Fibroblast of skin of abdomen (primary cell): ENCODE measurements at places on chromosomes 7 and 10.

DNA sequence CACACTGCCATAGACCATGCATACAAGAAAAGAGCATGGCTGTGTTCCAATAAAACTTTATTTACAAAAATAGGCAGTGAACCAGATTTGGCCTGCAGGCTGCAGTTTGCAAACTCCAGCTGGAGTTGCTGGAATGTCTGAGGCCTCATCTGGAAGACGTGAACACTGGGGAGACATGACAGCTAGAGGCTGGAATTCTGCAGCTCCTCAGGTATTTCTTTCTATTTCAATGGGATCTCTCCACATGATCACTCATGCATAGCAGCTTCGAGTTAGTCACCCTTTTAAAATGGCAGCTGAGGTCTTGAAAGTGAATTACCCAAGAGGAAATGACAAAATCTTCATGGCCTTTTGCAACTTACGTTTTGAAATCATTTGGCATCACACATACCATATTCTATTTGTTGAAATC lies 52.6 kb upstream of the BET1 start:
- peak; percentile 94 for DNase-seq

GRCh38 chr10:6885284-6885683 lies 305.2 kb upstream of the PRKCQ start:
- DNase-seq: no peak

DNA sequence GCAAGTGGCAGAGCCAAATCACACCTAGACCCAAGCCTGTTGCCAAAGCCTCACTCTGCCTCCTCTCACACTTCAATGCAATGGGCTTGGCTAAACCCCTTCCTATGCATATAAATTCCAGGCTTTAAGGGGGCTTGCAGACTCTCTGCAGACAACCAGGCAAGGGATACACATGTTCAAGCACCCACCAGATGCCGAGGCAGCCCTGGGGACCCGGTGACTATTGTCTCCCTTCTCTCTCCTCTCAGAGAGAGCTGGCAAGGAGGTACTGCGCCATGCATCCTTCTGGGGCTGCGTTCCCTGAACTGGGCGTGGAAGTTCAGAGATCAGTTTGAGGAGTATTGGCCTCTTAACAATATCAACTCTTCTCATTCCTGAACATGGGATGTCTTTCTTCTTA lies 131.2 kb downstream of the ARHGAP22 start:
- DNase-seq: no peak

DNA sequence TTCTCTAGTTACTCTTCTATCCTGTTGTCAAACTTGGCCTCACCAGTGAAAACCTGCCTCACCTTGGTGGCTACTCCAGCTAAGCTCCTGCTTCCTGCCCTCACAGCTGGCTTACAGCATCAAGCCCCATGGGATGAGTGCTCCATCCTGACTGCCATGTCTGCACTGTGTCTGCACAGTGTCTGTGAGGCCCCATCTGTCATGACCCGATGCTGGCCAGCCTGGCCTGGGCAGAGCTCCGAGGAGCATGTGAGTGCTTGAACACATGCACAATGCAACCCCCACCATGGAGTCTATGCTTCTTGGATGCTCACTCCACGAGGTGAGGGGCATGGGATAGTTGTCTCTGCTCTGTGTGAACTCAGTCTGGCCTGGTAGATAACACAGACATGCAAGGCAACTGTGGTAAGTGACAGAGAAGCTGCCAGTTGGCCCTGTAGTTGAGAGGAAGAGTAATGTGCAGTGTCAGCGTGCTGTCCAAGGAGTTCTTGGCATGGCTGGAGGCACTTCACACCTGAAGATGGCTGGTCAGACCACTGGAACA lies 207.1 kb upstream of the ZNF32 start:
- no peak for DNase-seq

DNA sequence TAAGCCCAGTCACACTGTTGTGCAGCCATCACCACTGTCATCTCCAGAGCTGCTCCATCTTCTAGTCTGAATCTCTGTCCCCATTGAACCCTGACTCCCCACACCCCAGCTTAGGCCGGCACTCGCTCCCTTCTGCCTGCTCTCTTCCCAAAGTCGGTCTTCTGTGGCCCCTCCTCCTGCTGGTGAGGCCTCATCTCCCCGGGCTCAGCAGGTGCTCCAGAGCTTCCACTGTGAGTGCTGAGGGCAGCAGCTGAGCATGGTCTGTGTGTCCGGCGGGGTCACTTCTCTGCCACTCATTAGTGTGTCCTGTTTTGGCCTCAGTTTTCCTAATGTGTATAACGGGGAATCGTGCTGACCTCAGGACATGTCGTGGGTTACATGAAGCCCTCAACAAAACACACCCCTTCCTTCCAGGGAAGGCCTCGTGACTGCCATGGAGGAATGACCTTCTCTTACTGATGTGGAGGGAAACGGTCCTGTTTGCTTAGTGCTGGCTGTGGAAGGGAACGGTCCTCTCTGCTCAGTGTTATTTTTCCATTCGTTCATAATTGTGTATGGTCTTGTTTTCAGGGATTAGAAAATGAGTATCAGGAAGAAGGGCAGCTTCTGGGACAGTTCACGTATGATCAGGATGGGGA lies 4.3 kb upstream of the GET4 start:
- no peak for DNase-seq

DNA sequence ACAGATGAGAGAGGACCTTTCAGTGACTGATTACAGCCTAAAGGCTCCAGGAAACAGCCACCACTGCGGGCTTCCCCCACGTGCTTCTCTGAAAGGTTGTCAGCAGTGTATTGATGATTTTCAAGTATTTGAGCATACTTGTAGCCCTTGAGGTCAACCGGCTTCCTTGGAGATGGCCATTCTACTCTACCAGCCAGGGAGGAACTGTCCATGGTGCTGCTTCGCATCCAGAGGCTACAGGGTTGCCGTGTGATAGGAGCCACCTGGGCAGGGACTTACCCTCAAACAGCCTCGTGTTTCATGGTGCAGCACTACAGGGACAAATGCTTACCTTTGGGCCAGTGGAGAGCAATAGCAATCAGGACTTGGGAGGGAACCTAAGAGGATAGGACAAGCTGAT lies 179.5 kb downstream of the DPP6 start:
- no peak for DNase-seq

- DNase-seq: peak; percentile 14
These were observed 5.9 kb upstream of the ANKRD7 start for GRCh38 chr7:118218413-118219156.

DNA sequence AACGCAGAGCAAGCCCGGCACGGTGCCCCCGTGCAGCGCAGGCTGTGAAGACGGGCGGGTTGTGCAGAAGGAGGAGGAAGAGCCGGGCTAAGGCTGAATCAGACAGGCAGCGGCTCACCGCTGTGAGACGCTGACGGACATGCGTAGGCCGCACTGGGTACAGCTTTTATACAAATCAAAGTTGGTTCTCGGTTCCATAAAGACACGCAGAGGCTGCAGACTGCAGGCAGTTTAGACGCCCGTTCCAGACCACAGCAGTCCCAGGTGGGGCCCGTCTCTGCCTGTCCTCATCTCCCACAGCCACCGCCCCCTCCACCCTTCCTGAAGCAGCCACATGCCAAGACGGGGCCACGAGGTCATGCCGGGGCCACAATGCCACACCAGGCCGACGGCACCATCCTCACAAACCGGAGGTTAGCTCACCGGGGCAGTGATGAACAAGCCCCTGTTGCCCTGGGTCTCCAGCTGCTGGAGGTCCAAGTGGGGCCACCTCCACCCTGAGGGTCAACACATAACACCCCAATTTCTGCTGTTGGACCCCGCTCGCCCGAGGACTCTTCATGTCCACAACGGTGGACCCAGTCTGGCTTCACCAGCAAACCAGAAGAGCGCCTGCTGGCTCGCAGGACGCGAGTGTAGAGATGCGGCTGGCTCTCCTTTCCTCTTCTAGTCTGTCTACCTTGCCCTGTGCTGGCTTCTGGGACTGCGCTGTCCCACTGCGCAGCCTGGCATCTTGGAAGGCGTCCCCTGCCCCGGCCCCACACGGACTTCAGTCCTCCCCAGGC lies 227.2 kb downstream of the ELFN1 start:
- no peak for DNase-seq

DNA sequence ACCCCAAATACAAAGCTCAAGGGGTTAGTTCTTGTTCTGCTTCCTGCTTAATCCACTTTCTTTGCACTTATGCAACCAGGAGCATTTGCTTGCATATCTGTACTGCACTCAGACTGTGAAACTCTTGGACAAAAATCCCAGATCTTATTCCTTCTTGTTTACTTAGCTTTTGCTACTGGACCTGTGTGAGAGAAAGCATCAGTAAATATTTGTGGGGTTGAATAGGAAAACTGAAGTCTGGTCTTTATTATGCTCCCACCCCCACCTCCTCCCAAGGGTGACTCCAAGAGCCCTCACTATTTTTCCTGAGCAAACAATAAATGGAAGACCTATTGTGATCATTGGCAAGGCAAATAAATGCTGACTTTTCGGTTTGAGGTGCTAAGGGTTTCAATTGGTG lies 57.1 kb upstream of the VSTM2A start:
- DNase-seq: no peak

GRCh38 chr7:43163885-43164284 lies 51.4 kb downstream of the HECW1 start:
- DNase-seq: no peak

- no peak for DNase-seq
These were observed 349.9 kb upstream of the NFE2L3 start for GRCh38 chr7:25802057-25802456.

GRCh38 chr10:57507788-57508187 lies 759.9 kb downstream of the IPMK start:
- no peak for DNase-seq

DNA sequence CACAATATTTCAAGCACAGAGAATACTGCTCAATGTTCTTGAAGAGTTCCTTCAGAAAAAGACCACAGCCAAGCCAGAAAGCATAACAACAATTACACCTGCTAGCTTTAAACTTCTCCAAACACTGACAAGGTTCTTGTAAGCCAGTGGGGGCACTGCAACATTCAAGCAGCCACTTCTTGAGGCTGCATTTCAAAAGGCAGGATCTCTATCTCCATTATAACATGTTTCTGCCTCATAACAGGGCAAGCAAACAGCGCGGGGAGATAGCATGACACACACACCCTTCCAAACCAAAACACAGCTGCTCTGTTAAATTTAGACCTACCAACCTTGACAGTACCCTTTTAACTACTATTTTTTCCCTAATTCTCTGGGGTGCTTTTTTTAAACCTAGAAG lies 30.8 kb downstream of the CHCHD3 start:
- no peak for DNase-seq

DNA sequence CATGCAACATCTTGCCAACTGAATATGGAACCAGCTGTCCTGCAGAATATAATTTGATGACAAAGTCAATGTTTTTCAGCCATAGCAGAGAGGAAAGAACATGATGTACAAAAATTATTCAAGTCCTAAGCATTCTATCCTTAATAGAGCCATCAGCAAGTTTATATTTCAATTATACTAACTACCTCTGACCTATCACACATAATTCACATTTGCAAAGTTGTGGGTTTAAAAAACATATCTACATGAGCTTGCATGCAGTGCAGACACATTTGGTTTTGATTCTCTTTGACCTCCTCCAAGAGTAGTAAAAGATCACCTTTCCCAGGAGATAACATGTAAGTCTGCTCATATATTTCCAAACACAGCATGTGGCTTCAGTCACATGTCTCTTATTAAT lies 126.0 kb upstream of the FGFR2 start:
- no peak for DNase-seq

GRCh38 chr7:106169821-106170610 lies 57.9 kb upstream of the SYPL1 start:
- DNase-seq: no peak

GRCh38 chr7:139942636-139943035 lies 113.6 kb downstream of the TBXAS1 start:
- peak; percentile 37 for DNase-seq

GRCh38 chr7:49773218-49773935 lies at the start of gene VWC2:
TSS of gene VWC2 (plus strand) at chr7:49773638. CDS start at chr7:49775436, 1,798 bp downstream.
- DNase-seq: no peak

GRCh38 chr7:70006261-70006920 lies 408.1 kb downstream of the AUTS2 start:
- DNase-seq: peak; percentile 42

DNA sequence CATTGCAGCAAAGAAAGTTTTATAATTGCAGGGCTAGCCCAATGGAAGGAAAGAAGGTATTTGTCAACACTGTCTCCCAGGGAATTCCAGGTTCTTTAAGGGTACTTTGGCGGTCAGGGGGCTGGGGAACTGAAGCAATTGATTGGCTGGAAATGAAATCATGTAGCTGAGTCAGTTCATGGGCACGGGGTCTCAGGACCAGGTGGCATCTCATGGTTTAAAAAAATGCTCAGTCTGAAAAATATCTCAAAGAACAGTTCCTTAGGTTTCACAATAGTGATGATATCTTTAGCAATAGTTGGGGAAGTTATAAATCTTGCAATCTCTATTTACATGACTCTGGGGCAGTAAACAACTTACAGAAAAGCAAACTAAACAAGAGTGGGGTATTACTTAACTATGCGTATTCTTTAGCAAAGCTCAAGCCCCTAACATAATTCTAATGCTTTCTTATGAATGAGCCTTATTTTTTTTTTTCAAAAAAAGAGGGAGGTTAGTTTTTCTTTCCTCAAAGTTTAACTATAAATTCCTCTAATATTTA lies 376.9 kb upstream of the NRG3 start:
- DNase-seq: no peak

DNA sequence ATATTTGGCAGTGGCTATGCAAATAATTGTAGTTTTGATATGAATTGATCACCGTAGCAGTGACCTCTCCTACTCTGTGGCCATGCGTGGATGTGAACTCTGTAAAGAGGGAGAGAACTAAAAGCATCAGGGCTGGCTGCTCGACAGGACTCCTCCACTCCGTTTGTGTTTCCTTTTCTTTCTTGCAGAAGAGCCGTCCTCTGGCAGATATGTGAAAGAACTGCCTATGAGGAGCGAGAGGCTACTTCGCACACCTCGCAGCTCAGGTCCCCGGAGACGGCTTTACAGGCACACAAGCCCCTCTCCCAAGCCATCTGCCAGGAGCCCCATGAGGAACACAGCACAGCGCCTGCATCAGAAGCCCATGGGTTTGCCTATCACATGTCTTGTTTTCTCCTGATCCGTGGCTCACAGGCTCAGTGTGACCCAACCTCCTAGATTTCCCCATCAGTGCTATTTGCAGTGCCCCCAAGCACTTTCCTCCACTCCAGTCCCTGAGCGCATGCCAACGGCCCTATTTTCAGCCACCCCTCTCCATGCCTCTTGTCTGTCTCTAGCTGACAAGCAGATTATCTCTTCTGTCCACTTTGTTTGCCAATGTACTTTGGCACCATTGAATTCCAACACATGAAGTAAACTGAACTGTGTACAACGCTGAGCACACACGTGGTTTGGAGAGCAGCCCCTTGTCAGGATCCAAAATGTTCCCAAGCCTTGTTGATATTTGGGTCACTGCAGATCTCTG lies 164.3 kb upstream of the AKR1E2 start:
- no peak for DNase-seq

DNA sequence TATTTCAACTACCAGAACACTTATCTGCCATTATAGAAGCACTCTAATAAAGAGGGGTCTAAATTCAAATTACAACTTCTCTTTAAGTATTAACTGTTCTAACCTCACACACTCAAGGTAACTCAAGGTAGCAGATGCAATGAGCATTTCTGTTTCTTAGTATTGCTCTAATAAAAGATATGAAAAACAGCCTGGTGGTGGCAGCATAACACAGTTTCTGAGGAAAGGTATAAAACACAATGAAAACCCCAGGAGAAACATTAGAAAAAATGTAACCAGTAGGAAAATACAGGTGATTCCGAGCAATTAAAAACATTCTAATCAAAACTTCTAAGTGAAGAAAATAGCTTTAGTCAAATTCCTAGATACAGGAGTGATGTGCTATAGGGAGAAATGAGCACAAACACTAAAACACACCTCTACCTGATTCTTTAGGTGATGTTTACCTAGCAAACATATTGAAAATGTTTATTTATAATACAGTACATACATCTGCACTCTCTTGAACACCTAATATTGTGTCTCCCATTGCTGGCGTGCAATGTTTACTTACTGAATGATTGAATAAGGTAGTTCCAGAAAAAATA lies 3.5 kb downstream of the MKRN1 start:
- peak; percentile 23 for DNase-seq
